ENCODE measurements at places on chromosomes 7 and 10.

- no peak for DNase-seq
Measured at GRCh38 chr7:134732728-134733127, 46.7 kb upstream of the CALD1 start.

DNA sequence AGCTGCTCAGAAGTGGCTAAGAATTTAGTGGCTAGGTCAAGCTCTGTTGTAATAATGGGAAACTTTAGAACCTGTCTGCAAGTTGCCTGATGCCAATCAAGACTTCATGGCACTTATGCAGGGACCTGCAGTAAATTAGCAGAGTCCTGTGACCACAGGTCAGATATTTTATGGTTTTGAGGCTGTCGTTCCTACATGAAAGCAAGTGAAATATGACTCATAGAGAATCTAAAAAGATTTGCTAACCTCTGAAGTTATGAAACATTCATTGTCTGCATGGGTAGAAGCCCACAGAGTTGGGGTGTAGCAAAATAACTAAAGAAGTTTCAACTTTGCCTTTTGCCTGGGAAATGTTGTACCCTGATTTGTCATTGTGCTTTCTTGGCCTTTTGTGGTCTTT is 32.3 kb downstream of the SLC39A12 start:
- DNase-seq = peak; percentile 51

GRCh38 chr10:100660945-100661344 is 84.4 kb upstream of the PAX2 start:
- no peak for DNase-seq

DNA sequence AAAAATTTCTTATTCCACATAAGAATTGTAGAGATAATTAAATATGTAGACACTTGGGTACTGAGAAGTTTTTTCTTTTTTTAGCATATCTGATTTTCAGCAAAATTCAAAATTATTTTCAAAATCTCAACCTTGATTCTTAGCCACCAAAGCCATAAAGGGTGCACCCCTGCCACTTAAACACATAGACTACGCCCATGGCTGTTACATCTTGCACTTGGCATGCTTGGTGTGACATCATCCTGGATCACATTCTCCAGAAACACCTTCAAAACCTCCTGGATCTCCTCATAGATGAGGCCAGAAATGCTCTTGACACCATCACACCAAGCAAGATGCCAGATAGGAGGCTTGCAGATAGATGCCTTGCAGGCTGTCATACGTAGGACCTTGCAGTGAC is 89.1 kb upstream of the KLF14 start:
- no peak for DNase-seq

DNA sequence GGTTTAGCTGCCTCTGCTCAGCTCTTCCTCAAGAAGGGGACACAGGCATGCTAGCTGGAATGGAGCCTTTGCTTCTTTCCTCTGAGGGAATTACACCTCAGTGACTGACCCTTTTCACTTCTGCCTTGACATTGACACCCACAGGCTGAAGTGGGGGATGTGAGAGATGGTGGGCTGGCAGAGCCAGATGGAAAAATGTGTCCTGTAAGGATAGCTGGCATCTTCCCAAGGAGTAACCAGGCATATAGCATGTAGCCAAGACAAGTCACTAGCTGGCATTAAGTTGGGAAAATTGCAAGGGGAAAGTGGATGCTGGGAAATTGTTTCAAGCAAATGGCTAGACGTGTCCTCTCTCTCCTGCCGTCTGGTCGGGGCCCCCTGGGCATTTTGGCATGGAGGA is 19.9 kb downstream of the STMP1 start:
- no peak for DNase-seq

- no peak for DNase-seq
Measured at GRCh38 chr7:135790371-135790977, 41.9 kb upstream of the FAM180A start.

DNA sequence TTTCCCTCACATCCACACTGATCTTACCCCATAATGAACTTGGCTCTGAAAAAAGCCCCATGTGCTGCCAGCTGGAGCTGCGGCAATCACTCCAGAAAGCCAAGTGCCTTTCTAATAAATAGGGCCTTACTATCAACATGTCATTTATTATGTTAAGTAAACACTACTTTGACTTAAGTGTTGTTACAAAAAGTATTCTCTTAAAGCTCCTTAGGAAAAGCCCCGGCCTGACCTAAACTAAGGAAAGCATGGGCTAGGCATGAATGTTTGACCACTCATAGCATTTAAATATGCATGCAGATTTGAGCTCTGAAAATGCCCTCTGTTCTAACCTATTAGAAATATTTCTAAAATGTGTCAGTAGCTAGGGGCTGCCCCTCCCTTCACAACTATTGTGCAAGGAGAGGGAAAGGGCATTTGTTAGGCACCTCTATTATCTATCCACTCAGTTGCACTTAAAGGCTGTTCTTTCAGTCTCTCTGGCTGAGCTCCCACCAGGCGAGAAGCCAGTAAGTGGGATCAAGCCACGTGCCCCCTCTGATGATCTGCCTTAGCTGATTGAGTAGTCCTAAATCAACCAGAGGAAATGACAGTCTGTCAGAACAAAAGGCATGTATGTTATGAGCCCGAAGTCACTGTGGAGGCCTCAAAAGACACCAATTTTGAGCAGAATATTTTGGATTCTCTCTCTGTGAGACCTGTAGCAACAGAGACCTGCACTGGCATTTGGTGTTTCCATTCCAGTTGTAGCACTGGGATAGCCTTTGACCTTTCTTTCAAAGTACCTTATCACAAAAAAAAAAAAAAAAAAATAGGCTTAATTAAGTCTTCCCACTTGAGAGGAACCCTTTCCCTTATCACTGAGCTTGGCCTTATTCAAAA is 77.1 kb downstream of the ITGB8 start:
- DNase-seq = peak; percentile 60

DNA sequence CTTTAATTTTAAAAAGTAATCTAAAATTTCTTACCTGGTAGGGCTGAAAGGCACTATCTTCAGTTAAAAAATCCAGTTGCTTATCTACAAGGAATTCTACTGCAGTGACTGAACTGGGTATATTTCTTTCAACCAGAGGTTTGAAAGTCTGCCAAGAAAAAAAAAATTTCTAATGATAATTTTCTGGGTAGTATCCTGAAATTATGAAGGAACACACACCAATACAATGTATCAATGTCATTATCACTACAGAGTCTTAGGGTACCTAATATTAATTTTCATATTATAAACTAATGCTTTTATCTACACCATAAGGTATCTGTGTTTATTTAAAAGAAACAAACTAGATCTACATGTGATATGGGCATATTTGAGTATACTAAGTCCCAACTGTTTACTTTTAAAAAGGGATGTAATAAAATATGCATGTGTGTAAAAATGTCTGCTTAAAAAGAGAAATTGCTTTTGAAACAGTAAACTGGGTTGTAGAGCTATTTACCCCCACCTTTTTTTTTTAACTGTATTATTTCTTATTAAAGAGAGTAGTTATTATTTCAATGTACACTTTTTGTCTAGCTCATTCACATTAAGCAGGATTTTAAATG is 131.6 kb downstream of the NRBF2 start:
- DNase-seq = no peak

DNA sequence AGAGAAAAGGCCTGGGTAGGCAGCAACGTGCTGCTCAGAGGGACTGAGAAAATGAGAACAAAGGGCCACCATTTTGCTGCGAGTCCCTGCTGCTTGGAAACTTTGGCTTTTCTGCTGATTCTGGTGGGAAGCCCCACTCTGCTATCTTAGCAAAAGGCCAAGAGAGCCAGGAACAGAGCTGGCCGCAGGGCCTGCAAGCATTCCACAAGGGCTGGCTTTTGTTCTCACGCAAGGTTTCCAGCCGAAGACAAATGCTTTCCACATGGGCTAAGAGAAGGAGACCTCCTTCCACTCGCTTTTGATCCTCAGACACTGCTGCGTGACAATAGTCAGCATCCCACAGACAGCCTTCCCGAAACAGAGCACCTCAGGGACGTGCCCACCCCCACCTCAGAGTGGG is 163.1 kb downstream of the ARHGAP12 start:
- DNase-seq = peak; percentile 74

GRCh38 chr10:6202684-6203330 is at the start of gene PFKFB3:
TSS of gene PFKFB3 (plus strand) at chr10:6202932. CDS start at chr10:6203261, 329 bp downstream.
- peak; percentile 99 for DNase-seq

All from GM03348 (cell line).